Brain pericyte (primary cell): ENCODE measurements at places on chromosomes 2 and 18.

DNA sequence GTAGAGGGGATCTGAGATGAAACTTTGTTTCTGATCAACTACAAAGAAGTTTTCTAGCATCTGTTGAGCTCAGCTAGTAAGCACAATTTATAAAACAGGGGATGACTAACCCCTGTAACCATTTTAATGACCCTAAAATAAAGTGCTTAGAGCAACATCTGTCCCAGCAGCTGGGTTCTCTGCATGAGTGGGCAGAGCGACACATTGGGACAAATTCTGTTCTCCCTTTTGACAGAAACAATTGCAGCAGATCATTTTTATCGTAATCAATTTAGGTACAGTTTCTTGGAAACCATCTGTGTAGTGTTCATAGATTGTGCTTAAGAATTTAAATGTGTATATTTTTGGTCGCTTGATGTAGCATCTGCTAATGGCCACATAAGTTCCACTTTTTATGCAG is 678.0 kb downstream of the RNF144A start:
- DNase-seq: no peak

DNA sequence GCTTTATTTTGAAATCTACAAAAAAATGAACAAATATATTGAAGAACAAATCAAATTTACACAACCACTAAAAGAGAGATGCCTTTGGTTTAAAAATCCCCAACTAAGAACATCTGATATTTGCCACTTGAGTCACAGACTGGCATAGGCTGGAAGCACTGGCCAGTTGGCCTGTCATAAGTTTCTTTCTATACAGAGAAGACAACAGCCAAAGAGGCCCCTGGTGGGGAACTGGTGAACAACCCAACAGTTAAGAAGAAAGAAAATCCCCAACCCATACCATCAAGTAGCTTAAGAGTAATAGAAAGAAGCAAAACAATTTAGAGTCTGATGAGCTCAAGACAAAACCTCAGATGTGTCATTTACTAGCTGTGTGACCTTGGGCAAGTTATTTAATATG is 45.5 kb downstream of the OSR1 start:
- DNase-seq: no peak

GRCh38 chr2:67880291-67880761 is 182.5 kb downstream of the C1D start:
- no peak for DNase-seq

- DNase-seq: no peak
Observed at GRCh38 chr18:3683483-3683882, 233.5 kb downstream of the TGIF1 start.

- no peak for DNase-seq
Observed at GRCh38 chr2:68043032-68043431, 19.8 kb downstream of the C1D start.

DNA sequence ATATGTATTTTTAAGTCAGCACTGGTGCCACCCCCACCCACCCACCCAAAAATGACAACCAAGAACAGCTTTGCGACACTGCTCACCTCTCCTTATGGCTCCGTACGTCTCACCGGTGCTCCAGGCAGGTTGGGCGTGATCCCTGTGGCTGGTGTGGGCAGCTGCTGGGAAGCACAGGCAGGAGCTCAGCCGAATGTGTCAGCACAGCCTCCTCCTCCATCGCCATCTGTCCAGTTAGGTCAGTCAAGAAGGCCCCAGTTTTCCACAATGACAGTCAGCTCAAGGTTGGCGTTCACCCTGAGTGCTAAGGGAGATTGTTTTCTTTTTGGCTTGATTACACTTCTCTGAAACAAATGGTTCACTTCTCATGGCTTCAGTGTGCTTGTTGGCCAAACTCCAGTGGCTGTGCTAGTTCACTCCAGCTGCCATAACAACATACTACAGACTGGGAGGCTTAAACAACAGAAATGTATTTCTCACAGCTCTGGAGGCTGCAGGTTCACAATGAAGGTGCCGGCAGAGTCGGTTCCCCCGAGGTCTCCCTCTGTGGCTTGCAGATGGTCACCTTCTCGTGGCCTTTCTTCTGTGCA is 30.2 kb downstream of the AMER3 start:
- no peak for DNase-seq

DNA sequence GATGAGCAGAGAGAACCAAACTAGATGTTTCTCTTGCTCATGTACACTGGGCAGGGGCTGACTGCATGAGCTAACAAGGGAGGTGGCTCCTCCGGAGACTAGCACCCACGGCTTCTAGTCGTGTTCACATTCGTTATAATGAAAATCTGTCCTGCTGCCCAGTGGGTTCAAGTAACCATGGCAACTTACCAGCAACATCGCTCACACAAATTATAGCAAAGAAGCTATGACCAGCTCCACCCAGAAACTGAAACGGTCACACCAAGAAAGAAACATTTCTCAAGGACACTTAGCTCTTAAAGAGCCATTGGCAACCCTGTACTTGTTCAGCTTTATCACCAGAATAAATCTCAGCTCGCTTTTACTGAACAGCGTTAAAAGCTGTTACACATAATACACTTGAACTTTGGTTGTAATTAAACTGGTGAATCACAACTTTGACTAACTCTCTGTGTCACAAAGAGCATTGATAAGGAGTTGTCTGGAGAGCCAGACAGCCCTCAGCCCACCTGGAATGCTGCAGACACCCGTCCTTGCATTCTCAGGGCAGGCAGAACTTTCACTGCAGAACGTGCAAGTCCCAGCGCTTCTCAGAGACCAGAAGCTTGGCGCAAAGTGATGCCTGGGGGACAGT is 141.2 kb downstream of the PID1 start:
- no peak for DNase-seq

- no peak for DNase-seq
Observed at GRCh38 chr2:173648816-173649215, 294.1 kb downstream of the CDCA7 start.

DNA sequence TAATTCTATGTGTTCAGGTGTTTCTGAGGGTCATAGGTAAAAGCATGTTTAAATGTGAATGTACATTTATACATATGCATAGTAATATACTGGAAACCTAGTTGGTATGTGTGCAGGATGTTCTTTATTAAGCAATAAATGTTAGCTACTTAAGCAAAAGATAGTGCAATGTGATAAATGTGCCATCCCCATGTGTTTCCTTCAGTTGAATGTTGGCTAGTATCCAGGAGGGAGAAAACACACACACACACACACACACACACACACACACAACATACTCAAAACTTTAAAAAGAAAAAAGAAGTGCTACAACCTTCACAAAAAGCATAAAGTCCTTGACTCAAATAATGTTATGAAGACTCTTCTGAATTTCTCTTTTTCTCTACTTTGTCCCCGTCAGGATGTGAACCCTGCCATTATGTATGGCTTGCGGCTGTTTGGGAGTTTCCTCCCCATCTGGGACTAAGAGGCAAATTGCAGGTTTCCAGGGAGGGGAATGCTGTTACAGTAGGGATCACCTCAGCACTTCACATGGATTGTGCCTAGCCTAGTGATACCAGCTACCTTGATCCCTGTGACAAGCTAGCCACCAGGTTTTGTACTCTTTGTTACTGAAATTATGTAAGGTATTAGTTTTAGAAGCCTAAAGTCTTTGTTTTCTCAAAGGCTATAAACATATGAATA is 82.6 kb downstream of the IKZF2 start:
- no peak for DNase-seq

DNA sequence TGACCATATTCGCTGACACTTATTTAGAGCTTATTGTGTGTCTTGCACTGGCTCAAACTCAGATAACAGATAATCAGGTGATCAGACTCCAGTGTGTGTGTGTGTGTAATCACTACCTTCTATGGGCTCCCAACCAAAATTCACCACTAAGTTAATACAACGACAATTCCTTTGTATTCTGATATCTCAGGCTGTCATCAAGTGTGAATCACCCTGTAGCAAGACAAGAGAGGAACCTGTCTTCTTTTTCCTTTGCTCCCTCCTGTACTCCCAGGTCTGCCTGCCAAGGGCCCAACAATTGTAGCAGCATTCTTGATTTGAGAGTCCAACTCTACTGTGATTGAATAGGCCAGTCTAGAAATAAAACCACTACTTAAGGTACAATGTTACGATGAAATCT is 25.8 kb downstream of the ITGB6 start:
- no peak for DNase-seq

GRCh38 chr2:74947703-74948102 is 10.7 kb upstream of the POLE4 start:
- no peak for DNase-seq

GRCh38 chr2:25254961-25255360 is 86.6 kb upstream of the POMC start:
- DNase-seq: no peak

DNA sequence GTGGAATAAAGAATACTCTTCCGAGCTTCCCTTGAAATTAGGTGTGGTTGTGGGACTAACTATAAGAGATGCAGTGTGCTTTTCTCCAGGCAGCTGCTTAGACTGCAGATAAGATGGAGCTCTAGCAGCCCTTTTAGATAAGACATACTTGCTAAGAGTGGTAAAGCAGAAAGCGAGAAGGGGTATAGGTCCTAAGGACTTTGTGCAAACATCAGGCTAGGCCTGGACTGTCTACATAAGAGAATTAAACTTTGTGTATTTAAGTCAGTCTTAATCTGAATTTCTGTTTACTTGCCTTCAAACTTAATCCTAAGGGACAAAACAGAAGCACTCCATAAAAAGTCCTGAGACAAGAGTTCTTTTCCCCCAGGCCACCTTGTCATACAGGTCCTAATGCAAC is 218.9 kb downstream of the RAB3GAP1 start:
- DNase-seq: no peak
